Effector memory CD8-positive, alpha-beta T cell (primary cell): ENCODE measurements at places on chromosomes 11 and 22.
A peak's percentile ranks its signal among the peaks of the same experiment; 100 is the strongest.

DNA sequence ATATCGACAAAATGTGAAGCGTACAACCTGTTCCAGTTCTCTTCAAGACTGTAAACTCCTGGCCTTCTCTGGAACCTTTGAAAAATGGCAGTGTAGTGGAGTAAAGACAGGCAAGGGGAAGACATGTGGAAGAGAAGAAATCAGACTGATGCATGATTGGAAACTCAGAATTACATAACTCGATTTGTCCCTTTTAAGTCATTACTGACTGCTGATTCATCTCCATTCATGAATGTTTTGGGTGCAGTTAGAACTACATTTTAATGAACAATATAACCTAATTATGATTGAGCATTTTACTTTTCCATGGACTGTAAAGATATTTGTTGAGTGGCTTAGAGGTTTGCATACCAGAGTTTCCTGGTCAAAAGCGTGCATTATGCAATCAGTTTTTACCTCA, 32.9 kb downstream of the FAT3 start:
- no peak for DNase-seq

- no peak for DNase-seq
Observed at GRCh38 chr11:113481672-113482071, 6.5 kb upstream of the DRD2 start.

- no peak for DNase-seq
Observed at GRCh38 chr11:117467770-117468169, 140.1 kb downstream of the CEP164 start.

DNA sequence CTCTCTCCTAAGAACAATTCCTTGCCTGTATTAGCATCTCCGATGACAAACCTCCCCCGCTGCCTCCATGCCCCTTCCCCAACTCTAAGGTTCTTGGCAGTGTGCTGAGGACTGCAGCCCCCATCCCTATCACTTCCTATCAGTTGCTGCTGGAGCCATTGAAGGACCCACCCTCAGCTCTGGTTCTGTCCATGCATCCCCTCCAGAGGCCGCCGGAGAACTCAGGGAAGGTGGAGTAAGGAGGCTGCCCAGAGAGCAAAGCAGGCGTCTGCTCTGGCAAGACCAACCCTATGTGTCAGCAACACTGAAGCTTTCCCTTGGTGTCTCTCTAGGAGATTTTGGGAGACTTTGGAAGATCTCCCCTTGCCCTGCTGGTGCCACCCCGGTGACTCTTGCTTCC, 1139.5 kb downstream of the TBC1D22A start:
- no peak for DNase-seq

DNA sequence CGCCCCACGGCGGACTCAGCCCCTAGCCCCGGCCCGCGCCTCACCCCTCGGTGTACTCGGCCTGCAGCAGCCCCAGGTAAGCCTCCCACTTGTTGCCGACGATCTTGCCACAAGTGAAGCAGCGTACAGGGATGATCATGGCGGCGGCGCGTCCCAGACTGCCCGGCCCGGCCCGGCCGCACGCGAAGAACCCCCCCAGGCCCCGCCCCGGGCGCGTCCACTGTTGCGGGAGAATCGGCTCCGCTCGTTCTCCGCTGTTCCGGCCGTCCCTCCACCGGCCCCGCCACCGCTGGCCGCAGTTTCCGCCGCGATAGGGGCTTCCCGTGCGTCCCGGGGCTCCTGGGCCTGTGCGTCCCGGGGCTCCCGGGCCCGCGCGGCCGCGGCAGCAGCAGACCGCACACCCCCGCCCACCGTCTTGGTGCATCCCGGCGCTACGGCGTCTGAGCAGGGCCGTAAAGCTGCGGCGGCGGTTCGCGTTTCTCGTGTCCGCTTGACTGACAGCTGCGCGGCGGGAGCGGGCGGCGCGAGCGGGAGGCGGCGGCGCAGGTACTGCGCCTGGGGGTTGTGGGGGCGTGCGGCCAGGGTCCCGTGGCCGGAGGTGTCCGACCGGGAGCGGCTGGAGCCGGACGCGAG, at the start of the genes POLR2L and TSPAN4:
TSS of gene POLR2L (minus strand) at position 160 of the 633 bp plus-strand sequence. CDS start at position 139, 21 bp downstream.
TSS of gene TSPAN4 (plus strand) at position 483 of the 633 bp plus-strand sequence. CDS start 7,453 bp downstream, outside the sequence.
- peak; percentile 85 for DNase-seq

DNA sequence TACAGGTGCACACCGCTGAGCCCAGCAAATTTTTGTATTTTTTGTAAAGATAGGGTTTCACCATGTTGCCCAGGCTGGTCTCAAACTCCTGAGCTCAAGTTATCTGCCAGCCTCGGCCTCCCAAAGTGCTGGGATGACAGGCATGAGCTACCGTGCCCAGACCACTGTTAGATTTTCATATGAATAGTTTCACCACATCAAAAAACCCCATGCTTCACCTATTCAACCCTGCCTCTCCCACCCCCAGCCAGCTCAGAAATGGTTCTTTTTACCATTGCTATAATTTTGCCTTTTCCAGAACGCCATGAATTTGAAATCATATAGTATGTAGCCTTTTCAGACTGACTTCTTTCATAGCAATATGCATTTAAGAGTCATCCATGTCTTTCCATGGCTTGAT, 37.9 kb downstream of the CDPF1 start:
- no peak for DNase-seq
